ENCODE measurements at places on chromosomes 3 and 15. TPM values are rescaled to one million over a fixed set of nuclear protein-coding genes. Genes with fewer than 3 reads are reported as not detected.

DNA sequence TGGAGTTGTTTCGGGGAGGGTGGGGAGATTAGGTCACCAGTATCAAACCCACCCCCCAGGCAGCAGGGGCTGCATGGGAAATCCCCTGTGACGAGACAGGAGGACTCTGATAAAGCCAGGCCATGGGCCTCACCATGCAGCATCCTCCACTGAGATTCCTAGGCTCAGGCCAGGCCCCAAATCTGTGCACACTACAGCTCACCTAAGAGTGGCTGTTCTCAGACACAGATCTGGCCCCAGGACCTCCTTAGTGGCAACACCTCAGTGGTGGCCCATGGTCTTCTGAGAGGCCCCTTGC lies 29.0 kb downstream of the PXYLP1 start:
- no peaks in the 10 kb centered on the region for H3K27me3 ChIP-seq
- no peak for DNase-seq
- H3K4me1 ChIP-seq = peaks cover 46% of the 10 kb centered on the region
- H3K4me3 ChIP-seq = no peak overlapping the region

- H3K4me3 ChIP-seq = peak within 1 kb of the TSS; percentile 91
- peaks cover under 1% of the 10 kb centered on the region for H3K36me3 ChIP-seq
- H3K4me1 ChIP-seq = peaks cover 49% of the 10 kb centered on the region
- H3K27me3 ChIP-seq = no peaks in the 10 kb centered on the region
- peak within 1 kb of the TSS; percentile 100 for H3K27ac ChIP-seq
These were observed at the start of gene TNFSF10 for GRCh38 chr3:172522871-172523818. Gene TNFSF10, minus strand, starts transcription at chr3:172523430. Its CDS starts 46 bp downstream, at chr3:172523384.

GRCh38 chr3:72127844-72128243 lies 342.9 kb upstream of the PROK2 start:
- peaks cover 3% of the 10 kb centered on the region for H3K27me3 ChIP-seq
- no peak for DNase-seq
- H3K36me3 ChIP-seq = no peaks in the 10 kb centered on the region
- H3K4me1 ChIP-seq = peaks cover 2% of the 10 kb centered on the region

DNA sequence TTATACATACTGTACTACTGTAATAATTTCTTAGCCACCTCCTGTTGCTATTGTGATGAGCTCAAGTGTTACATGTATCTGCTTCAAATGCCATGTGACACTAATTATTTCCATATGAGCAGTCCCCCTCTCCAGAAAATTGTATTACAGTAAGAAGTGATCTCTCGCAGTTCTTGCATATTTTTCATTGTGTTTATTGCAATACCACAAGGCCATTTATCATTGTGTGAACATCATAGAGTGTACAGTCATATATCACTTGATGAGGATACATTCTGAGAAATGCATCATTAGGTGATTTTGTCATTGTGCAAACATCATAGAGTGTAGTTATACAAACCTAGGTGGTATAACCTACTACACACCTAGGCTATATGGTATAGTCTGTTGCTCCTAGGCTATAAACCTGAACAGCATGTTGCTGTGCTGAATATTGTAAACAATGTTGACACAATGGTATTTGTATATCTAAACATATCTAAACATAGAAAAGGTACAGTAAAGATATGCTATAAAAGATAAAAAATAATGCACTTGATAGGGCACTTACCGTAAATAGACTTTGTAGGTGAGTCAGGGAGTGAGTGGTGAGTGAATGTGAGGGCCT lies 189.6 kb upstream of the MLF1 start:
- peaks cover 5% of the 10 kb centered on the region for H3K36me3 ChIP-seq
- DNase-seq = no peak
- no peak overlapping the region for H3K4me3 ChIP-seq
- H3K27ac ChIP-seq = no peak overlapping the region

GRCh38 chr3:168002786-168003368 lies 92.8 kb downstream of the GOLIM4 start:
- H3K4me3 ChIP-seq = no peak overlapping the region
- no peak overlapping the region for H3K27ac ChIP-seq
- no peak for DNase-seq
- no peaks in the 10 kb centered on the region for H3K36me3 ChIP-seq
- H3K27me3 ChIP-seq = peaks cover 2% of the 10 kb centered on the region
- H3K4me1 ChIP-seq = no peaks in the 10 kb centered on the region

GRCh38 chr15:58221591-58222241 lies 83.5 kb downstream of the AQP9 start:
- DNase-seq = no peak
- H3K36me3 ChIP-seq = peaks cover 5% of the 10 kb centered on the region

GRCh38 chr3:141355242-141355641 lies 13.1 kb upstream of the ZBTB38 start:
- DNase-seq = no peak
- H3K4me3 ChIP-seq = no peak overlapping the region
- no peak overlapping the region for H3K27ac ChIP-seq
- no peaks in the 10 kb centered on the region for H3K36me3 ChIP-seq

DNA sequence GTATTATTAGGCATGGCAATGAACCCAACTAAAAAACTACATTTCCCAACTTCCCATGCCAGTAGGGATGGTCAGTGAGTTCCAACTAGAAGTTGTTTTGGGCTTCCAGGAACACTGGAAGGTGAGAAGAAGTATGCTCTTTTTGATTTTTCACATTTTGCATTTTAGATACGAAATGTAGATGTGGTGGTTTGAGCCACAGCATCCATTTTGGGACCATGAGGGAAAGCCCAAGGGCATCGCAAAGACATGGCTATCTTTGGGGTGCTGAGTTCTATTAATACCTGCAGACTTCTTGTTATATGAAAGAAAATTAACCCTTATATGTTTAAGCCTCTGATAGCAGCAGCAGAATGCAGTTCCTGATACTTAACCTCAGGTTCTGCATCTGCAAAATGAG lies 62.9 kb downstream of the PTPRG start:
- H3K27ac ChIP-seq = no peak overlapping the region
- H3K27me3 ChIP-seq = peaks cover 3% of the 10 kb centered on the region
- H3K36me3 ChIP-seq = no peaks in the 10 kb centered on the region
- H3K4me1 ChIP-seq = no peaks in the 10 kb centered on the region
- no peak overlapping the region for H3K4me3 ChIP-seq

GRCh38 chr3:172836390-172836997 lies 86.0 kb downstream of the ECT2 start:
- H3K4me1 ChIP-seq = no peaks in the 10 kb centered on the region
- H3K27ac ChIP-seq = no peak overlapping the region
- no peak for DNase-seq
- H3K27me3 ChIP-seq = peaks cover 10% of the 10 kb centered on the region
- no peak overlapping the region for H3K4me3 ChIP-seq

DNA sequence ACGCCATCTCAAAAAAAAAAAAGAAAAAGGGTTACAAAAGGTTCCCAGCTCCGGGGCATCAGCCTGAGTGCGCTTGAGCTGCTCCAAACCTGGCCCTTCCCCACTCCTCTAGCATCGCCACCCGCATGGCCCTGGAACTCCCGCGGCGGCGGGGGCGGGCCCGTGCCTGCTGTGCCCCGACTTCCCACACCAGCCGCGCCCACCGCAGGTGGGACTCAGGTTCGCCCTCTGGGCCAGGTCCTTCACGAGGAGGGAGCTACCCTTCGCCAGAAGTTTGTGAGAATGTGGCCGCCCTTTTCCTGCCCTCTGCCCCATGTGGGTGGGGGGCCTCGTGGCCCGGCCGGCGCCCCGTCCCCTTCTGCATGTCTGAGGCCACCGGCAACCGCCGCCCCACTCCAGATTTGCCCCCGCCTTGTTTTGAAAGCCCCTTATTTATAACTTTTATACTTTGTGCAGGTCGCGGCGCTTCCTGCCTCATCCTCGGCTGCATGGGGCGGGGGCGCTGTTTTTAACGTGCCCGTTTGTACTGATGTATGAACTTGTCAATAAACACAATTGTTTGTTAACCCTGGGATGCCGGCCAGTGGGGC lies 507 bp upstream of the JMJD7 start:
- no peaks in the 10 kb centered on the region for H3K36me3 ChIP-seq
- no peaks in the 10 kb centered on the region for H3K27me3 ChIP-seq
- H3K4me1 ChIP-seq = peaks cover 16% of the 10 kb centered on the region
- H3K27ac ChIP-seq = peak overlapping the region; percentile 89

DNA sequence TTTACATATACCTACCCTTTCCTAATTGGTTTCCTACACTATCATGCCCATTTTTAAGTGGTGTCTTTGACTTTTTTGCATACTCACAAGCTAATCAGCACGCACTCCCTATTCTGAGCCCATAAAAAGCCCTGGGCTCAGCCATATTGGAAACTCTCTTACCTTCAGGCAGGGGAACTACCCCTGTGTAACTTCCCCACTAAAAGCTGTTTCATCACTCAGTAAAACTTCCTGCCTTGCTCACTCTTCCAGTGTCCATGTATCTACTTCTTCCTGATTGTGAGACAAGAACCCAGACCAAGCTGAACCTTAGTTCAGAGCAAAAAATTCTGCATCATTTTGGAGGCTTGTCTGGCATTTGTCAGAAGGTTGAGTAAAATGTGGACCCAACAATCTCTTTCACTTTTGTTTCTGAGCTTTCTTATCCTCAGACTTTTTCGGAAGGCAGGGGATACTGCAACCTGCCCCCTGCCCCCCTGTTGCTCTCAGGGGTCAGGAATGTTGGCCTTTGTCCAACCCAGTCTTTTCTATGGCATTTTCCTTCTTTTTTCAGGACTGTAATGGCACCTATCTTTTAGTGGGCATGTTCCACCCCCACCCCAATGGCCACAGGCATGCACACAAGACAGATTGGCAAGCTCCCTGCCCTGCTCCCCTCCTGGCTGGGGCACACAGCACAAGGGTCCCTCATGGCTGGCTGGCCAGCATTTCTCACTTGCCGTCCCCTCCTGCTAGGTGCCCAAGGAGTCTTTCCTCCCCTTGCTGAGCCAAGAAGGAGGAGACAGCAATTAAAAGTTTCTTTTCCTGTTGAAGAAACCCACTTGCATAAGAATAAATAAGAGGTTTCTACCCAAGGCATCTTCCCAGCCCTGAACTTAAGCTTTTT lies 26.3 kb upstream of the TMEM45A start:
- no peak overlapping the region for H3K27ac ChIP-seq
- no peak overlapping the region for H3K4me3 ChIP-seq
- H3K4me1 ChIP-seq = no peaks in the 10 kb centered on the region
- no peaks in the 10 kb centered on the region for H3K27me3 ChIP-seq
- DNase-seq = no peak

DNA sequence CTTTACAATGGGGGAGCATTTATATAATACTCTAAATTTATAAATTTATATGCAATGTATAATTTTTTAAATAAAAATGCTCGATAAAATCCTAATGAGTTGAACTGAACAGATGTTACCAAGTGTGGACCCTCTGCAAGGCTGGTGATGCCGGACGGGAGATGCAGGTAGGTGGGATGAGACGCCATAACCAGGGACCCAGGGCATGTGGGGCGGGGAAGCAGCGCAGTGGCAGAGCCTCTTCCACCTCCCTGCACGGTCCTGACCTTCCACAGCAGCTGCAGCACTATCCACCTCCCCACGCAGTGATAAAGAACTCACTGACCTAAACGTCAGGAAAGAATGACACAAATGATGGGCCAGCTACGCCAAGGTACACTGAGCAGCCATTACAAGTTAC lies 12.8 kb downstream of the PCSK6 start:
- peaks cover 44% of the 10 kb centered on the region for H3K27me3 ChIP-seq
- no peak for DNase-seq
- no peak overlapping the region for H3K27ac ChIP-seq
- no peaks in the 10 kb centered on the region for H3K36me3 ChIP-seq
- H3K4me1 ChIP-seq = no peaks in the 10 kb centered on the region
- no peak overlapping the region for H3K4me3 ChIP-seq

- H3K36me3 ChIP-seq = no peaks in the 10 kb centered on the region
- H3K4me1 ChIP-seq = peaks cover 16% of the 10 kb centered on the region
- DNase-seq = no peak
- no peak overlapping the region for H3K4me3 ChIP-seq
- peaks cover 1% of the 10 kb centered on the region for H3K27me3 ChIP-seq
These were observed 100.8 kb upstream of the SLC6A6 start for GRCh38 chr3:14301558-14301957.

DNA sequence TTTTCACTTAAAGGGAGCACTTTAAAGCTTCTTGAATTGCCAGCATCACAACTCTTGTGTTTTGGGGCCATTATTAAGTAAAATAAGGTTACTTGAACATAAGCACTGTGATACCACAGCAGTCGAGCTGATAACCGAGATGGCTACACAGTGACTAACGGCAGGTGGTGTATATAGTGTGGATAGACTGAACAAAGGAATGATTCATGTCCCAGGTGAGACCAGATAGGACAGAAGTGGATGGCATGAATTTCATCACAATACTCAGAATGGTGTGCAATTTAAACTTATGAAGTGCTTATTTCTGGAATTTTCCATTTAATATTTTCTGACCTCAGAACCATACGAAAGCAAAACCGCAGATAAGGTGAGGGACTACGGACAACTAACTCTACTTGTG lies 40.2 kb downstream of the PBRM1 start:
- no peak overlapping the region for H3K4me3 ChIP-seq
- H3K36me3 ChIP-seq = peaks cover 21% of the 10 kb centered on the region
- no peaks in the 10 kb centered on the region for H3K27me3 ChIP-seq
- no peaks in the 10 kb centered on the region for H3K4me1 ChIP-seq
- no peak for DNase-seq

DNA sequence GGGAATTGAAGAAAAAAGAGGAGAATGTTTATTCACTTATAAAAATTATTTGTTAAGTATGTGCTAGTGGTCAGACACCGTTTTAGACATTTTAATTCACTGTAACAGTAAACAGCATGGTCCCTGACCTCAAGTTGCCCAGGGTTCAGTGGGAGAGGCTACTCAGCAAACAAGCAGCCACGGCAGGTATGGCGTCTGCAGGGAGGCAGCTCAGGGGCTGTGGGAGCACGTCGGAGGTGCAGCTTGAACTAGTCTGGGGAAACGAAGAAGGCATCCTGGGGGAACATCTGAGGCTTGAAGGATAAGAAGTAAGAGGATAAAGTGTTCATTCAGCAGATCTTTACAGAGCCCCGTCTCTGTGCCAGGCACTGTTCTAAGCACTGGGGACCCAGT lies 66.0 kb downstream of the CRTC3 start:
- H3K4me3 ChIP-seq = peak overlapping the region; percentile 47
- H3K36me3 ChIP-seq = peaks cover 9% of the 10 kb centered on the region
- H3K27ac ChIP-seq = peak overlapping the region; percentile 93
- H3K27me3 ChIP-seq = no peaks in the 10 kb centered on the region
- H3K4me1 ChIP-seq = peaks cover 90% of the 10 kb centered on the region

Gene ASB14
- total RNA-seq = not detected

Gene GOLGA8O
- total RNA-seq = 1.3 TPM

Gene MYRIP
- total RNA-seq = not detected

Gene DUOXA2
- not detected for total RNA-seq

Gene CFAP100
- total RNA-seq = not detected

Gene UBP1
- 93.1 TPM for total RNA-seq

Gene SRP14
- 147 TPM for total RNA-seq

All from naive thymus-derived CD8-positive, alpha-beta T cell (primary cell).